ENCODE measurements at places on chromosomes 6 and 20. TPM values are rescaled to one million over a fixed set of nuclear protein-coding genes. Genes with fewer than 3 reads are reported as not detected.

Gene SLC12A5
- not detected for total RNA-seq

Gene ZNF391
- total RNA-seq, result 1.2 TPM

Gene ZNF341
- 2.2 TPM for total RNA-seq

DNA sequence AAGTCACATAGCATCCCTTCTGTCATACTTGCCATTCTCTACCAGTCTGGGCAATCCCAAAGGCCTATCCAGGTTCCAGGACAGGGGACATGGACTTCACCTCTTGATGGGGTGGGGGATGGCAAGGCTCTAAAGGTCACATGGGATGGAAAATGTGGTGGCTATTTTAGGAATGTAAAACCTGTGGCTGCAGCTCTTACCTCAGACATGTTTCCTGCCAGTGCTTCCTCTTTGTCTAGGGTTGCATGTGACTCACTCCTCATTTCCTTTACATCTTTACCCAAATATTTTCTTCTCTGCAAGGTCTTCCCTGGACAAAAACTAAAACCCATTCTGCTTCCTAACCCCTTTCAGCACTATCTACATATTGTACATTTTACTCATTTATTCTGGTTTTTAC lies 135.7 kb downstream of the BTBD3 start:
- DNase-seq, result no peak

- no peak for DNase-seq
Observed at GRCh38 chr6:93323630-93324029, 95.7 kb downstream of the EPHA7 start.

DNA sequence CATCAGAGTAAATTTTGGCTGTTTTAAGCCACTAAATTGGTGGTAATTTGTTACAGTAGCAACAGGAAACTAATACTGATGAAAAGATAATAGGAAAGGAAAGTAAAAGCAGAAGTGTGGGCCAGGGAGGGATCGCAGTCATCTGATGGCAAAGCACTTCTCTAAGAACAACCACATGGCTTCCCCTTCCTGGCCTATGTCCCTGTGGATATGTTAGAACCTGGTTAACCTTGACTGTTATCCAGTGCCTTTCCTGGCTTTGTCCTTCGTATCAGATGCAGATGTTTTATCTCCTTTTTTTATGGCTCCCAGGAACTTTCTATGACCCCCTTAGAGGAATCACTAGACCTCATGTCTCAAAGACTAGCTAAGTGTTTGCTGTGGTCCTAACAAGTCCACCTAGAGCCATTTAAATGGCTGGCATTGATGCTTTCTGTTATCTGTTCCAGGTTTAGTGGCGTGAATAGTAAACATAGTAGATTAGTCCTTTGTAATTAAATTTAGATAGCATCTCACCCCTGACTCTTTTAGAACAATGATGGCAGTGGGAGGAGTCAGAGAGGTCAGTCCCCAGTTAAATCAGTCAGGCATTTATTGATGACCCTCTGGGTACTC lies 79.2 kb upstream of the PHACTR2 start:
- DNase-seq, result no peak

- DNase-seq, result no peak
Observed at GRCh38 chr6:104186831-104187230, 672.9 kb downstream of the HACE1 start.

Measured in omental fat pad (tissue), 4 donors.